ENCODE measurements at places on chromosomes 16 and 17. TPM values are rescaled to one million over a fixed set of nuclear protein-coding genes. Genes with fewer than 3 reads are reported as not detected.

RAB11FIP4 gene
- 8.0 TPM for total RNA-seq

SPPL2C gene
- total RNA-seq, result not detected

- DNase-seq, result no peak
Measured at GRCh38 chr17:36947922-36948716, 635 bp upstream of the AATF start.

DNA sequence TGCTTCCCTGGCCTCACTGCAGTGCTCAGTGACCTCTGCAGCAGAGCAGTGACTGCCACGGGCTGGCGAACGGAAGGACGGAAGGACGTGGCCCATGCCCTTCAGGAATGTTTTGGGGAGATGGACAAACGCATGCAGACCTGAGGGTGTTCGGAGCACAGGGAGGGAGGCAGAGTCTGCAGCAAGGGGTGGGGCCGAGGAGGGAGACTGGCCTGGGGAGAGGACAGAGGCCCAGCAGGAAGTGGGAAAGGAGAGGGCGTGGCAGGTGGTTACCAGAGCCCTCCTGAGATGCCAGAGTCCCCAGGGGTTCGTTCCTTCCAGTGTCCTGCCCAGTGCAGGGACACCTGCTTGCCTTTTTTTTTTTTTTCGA is 21.9 kb downstream of the ADORA2B start:
- DNase-seq, result peak; percentile 10

- no peak for DNase-seq
Measured at GRCh38 chr16:29804455-29805231, 1.7 kb upstream of the MAZ start.

DNA sequence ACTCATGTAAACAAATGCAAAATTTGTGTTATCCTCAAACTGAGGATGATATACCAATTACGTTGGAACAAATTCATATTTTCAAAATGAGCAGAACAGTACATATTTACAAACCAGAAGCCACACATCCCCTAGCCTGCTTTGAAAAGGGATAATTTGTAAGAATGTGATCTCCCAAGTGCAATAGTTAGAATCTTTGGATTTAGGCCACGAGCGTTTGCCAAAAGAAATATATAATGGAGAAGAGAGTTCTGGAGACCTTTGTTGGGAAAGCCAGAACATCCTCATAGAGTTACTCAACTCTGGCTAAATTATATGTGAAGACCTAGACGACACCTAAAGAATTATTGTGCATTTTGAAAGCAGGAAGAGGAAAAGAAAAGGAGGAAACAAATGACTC is 449.3 kb downstream of the KCNJ2 start:
- no peak for DNase-seq

DNA sequence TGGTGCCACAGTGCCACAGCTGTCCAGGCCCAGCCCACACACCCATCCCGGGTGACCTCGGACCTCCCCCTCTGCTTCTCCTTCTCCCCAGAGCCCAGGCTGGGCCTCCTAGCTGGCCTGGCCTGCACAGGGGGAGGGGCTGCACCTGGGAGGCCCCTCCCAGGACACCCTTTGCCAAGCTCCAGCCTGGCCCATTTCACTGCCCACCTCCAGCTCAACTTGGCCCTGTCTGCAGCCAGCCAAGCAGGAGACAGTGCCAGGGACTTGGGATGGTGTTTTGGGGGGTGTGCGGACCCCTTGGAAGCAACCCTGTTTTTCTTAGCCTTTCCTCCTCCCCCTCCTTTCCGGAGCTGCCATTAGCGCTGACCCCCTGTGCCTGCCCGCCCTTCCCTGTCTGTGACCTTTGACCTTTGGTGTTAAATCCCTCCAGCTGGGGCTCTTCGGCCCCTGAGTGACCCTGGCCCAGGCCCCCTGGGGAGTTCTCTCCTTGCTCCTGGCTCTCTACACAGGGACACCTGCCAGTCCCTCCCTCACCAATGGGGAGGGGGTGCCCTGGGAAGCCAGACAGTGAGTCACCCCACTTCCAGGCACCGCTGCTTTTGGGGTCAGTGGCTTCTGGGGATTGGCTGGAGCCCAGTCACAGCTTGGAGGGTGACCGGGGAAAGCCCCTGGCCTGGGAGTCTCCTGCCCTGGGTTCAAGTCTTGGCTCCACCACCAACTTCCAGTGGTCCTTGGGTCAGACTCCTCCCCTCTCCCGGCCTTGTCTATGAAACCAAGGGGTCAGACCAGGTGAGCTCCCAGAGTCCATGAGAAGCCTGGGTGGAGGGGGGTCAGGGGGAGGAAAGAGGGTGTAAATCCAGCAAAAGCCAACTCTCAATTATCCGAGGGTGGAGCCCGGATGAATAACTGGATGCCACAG is 1.9 kb downstream of the GLIS2 start:
- no peak for DNase-seq
